Right kidney (tissue), 9 donors: ENCODE measurements at places on chromosomes 5 and 9.

GRCh38 chr5:163379298-163380155 lies 57.9 kb upstream of the CCNG1 start:
- no peak for DNase-seq

DNA sequence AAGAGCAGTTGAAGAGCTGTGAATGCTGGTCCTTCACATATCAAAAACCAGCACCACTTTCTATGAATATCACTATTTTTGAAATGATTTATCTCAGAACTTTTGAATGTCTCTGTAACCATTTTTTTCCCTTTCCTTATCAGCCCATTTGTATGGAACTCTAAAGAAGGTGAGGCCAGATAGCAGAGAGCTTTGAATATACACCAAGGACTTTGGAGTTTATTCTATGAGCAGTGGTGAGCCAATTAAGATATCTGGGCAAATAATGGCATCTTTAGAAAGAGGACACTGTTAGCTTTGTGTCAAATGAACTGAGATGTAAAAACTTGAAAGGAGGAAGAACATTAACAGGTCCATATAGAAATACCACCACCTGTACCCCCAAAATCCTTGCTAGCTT lies 22.0 kb downstream of the KCTD16 start:
- DNase-seq, result no peak

DNA sequence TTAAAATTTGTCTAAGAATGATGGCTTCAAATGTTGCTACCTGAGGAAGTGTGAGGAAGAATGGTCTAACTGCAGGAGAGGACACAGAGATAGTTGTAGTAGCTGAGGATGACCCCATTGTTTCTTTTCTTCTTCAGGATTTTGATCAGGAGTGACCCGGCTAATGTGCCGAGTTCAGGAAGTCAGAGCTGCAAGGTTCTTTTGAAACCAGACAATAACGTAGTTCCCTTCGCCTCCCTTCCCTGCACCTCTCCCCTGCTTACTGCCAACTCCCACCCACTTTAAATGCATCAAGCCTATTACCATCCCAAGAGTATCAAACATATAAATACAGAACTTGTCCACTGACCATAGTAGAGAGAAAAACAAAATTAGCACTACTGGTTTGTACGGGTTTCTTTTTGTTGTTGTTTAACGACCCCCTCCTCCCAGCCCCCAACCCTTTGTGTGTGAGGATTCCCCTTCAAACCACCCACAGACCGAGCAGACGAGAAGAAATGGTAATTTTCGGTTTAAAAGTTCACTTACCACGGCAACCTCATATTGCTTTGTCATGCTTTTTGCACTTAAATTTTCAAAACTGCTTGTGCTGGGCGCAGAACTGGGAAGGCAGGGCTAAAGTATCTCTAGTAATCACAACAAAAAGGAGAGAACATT lies 23.5 kb upstream of the ELAVL2 start:
- peak; percentile 12 for DNase-seq

DNA sequence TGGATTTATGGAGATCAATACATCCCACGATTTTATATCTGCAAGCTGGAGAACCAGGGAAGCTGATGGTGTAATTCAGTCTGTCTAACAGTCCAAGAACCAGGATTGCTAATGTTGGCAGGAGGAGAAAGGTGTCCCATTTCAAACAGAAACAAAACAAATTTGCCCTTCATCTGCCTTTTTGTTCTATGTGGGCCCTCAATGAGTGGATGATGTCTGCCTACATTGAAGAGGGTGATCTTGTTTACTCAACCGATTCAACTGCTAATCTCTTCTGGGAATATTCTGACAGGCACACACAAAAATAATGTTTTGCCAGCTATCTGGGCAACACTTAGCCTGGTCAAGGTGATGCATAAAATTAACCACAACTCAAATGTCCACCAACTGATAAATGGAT lies 65.1 kb upstream of the IL33 start:
- DNase-seq, result no peak

GRCh38 chr5:902129-902916 lies 9.6 kb downstream of the TRIP13 start:
- no peak for DNase-seq

DNA sequence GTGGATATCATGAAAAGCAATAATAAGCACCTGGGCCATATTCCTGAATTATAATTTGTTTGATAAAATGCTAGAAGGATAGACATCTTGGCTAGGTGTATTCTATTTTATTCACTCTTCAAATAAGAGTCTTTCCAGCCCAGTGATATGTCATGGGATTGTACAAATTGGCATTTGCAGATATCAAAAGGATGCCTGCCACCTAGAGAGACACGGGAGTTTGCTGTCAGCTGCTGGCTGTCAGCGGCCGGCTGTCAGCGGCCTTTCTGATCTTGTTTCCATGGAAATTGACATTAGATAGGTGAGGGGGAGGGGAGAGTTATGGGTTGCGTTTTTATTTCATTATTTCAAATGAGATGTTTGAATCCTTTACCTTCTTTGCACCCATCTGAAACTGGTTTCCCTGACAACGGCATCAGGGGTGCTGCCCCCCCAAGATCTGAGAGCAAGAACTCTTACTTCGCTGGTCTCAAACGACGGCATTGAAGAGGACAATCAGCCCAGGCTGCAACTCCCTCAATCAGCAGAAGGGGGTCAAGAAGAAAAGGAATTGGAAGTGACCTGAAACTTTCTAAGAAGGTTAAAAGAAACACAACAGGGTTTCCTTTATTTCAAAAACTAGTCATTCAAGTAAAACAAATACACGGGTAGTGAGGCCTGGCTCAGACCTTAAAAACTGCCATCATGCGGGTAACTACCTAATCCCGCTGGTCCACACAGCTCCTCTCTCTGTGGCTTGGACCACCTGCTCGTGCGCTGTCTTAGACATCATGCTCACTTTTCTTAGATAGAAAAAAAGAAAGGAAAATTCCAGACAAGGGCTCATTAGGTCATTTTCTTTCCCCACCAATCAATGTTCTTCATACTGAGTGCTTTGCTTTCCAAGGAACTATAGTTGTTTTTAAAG lies 115.7 kb downstream of the TLE1 start:
- no peak for DNase-seq

DNA sequence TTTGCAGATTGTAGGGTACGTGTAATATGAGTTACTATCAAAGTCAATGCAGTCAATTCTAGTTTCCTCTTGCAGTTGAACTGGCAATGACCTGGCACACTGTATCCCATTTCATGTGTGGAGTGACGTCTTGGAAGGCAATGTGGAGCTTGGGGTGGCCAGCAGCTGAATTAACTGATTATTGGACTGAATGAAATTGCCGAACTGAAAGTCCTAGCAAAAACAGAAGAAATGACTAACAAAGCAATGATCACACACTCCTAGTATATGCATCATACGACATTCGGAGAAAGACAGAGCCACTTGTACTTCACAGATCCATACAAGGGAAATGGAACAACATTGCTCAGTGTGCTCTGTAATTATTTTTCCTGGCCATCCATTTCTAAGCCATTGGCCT lies 259.1 kb upstream of the DAPK1 start:
- DNase-seq, result no peak

DNA sequence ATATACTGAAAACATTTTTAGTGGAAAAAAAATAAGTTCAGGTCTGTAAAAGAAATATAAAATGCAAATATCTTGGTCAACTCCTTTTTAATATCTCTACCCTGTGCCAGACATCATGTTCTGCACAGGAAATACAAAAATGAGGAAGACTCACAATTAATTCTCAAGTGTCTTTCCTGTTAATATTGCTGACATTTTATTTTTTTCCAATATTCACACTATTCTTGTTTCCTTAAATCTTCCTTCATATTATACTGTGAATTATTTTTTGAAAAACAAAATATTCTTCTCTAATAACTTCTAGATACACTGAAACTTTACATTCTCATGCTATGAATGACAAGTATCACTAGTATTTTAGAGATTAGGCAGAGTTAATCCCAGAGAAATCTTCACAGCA lies 334.7 kb upstream of the FTMT start:
- DNase-seq, result no peak

DNA sequence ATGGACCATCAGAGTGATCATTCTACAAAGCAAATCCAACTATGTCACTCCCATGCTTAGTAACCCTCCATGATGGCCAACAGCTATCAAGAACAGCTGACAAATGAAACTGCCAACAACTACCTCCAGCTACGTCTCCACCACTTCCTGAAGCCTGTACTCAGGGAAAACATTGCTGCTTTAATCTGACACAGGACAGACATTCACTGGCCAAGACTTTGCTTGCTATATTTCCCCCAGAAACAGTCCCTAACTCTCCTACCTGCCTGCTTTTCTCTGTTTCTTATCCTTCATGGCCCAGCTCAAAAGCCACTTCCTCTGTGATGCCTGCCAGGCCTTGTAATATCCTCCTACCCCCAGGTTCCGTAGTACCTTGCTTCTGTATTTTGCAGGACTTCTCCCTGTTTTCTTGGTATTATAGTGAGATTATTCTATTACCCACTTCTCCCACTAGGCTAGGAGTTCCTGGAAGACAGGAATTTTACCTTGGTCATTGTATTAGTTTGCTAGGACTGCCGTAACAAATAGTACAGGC lies 14.7 kb upstream of the RAB14 start:
- no peak for DNase-seq

DNA sequence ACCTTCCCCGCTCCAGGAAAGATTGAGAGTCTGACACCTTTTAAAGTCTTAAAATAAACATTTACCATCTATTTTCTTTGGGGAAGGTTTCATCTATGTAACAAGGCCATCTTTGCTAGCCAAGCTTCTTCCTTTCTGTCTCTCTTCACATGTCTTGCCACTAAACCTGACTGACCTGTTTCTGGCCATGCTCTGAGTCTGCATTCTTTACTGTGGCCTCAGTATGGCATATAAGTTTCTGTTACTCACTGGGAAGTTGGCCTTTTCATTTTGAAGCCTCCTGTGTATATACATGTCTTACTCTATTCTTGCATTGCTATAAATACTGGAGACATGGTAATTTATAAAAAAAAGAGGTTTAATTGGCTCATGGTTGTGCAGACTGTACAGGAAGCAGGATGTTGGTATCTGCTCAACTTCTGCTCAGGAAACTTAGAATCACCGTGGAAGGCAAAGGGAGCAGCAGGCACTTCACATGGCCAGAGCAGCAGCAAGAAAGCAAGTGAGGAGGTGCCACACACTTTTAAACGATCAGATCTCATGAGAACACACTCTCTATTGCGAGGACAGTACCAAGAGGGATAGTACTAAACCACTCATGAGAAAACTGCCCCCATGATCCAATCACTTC lies 48.1 kb downstream of the KCNV2 start:
- DNase-seq, result no peak

DNA sequence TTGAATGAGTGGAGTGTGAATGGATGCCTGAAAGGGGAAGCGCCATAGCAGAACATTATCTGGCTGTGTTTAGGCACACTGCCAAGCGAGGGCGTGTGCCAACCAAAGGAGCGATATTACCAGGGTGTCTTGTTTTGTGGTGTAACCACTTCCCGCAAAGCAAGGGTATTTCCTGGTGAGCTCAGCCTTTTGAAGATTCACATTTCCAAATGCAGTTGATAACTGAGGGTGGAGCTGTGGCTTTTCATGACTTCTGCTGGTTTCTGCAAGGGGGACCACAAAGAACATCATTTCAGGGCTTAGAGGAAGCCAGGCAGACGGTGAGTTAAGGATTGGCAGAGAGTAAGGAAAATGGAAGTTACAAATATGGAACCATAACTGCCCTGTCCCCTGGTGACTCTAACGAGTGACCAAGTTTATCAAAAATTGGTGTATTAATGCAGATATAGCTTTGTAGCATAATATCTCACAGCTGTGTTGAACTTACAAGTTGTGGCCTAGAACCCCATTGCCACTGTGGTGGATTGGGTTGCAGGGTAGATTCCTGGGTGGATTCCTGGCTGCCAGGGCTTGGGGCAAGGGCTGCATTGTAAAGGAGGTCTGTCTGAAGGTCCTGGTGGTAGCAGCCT lies 71.4 kb downstream of the RALGPS1 start:
- DNase-seq, result no peak

GRCh38 chr5:125372694-125373631 lies 626.5 kb upstream of the ZNF608 start:
- no peak for DNase-seq

DNA sequence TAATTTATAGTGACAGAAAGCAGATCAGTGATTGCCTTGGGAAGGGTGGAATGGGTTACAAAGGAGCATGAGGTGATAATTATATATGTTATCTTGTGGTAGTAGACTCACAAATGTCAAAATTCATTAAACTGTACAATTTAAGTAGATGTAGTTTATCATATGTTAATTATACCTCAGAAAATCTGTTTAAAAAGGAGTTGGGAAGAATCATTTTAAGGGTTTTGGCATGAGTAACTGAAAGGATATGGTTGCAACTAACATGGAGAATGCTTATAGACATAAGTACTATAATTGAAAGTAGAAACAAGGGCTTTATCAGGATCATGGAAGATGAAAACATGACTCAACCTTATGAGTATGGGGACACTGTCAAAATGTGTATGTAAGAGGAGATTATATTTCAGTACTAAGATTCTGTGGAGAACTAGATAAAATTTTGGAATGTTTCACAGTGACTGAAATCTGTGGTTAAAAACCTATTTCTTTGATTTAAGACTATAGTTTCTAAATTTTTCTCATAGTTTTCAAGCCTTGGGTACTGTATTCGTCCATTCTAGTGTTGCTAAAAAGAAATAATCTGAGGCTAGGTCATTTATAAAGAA lies 73.3 kb downstream of the FCHO2 start:
- no peak for DNase-seq

- DNase-seq, result no peak
Measured at GRCh38 chr9:115845648-115846312, 307.8 kb upstream of the PAPPA start.

DNA sequence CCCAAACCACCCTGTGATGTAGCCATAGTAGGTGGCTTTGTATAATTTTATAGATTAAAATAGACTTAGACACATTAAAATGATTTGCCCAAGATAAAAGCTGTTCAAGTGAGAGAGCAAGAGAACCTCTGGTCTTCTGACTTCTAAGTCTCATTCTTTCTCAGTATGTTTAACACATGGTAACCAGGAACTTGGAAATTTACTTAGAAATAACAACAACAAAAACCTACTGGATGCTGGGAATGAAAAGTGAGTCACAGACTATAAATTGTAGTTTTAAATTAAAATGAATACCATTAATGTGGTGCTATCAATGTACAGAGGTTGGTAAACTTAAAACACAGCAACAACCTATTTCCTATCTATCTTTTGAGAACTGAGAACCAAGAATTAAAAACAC lies 30.4 kb downstream of the HMGCR start:
- no peak for DNase-seq

GRCh38 chr5:135467051-135467625 lies 15.0 kb upstream of the TIFAB start:
- DNase-seq, result no peak

DNA sequence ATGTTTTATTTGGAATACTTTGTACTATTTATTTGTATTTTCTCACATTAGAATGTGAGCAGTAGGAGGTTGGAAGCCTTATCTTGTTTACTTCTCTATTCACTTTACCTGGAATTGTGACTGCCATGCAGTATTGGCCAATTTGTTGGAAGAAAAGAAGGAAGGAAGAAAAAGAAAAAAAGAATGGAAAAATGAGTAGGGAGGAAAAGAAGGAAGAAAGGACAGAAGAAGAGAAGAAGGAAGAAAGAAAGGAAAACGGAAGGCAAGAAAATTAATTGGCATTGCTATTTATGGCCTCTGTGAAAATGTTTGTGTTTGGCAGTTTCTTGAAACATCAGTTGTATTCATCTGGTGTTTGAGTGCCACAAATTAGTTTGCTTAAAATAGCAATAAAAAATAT lies 575.2 kb upstream of the ZNF608 start:
- DNase-seq, result no peak
